ENCODE measurements at places on chromosomes 1 and 21.

GRCh38 chr1:14980621-14981218, 172.8 kb upstream of the TMEM51 start:
- no peak for DNase-seq

GRCh38 chr1:82901118-82901517, 1097.8 kb downstream of the TTLL7 start:
- no peak for DNase-seq

DNA sequence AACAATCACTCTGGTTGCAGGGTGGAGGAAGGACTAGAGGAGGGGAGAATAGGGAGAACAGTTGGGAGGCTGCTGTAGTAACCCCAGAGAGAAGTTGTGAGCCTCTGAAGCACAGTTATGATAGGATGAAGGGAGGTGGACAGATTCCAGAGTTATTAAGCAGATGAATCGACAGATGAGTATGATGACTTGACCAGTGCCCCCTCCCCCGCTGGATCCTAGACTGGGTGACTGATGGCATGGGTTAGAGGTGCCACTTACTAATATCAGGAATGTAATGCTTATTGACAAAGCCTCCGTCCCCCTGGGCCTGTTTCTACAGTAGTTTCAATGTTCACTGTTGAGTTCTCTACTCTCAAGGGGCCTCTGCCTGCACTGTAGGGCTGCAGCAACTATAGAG, 14.0 kb upstream of the TIPRL start:
- no peak for DNase-seq

GRCh38 chr1:13760340-13760739, 60.4 kb downstream of the PRDM2 start:
- no peak for DNase-seq

DNA sequence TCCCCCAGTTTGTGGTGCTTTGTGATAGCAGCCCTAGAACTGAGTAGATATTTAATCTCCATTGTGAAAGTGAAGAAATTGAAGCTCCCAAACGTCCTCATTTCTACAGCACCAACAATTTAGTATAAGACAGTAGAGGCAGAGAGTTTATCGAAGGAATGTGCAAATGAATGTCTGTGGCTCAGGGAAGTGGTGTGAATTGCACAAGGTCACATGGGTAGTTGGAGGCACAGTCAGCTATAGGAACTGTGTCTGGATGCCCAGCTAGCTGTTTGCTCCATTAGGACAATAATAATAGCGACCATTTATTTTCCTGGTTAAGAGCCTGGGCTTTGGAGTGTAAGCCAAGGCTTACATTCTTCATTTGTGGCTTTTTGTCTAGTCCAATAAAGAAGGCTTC, 144.4 kb upstream of the USP24 start:
- no peak for DNase-seq

GRCh38 chr1:76314730-76315129, 240.2 kb downstream of the ST6GALNAC3 start:
- DNase-seq: no peak

DNA sequence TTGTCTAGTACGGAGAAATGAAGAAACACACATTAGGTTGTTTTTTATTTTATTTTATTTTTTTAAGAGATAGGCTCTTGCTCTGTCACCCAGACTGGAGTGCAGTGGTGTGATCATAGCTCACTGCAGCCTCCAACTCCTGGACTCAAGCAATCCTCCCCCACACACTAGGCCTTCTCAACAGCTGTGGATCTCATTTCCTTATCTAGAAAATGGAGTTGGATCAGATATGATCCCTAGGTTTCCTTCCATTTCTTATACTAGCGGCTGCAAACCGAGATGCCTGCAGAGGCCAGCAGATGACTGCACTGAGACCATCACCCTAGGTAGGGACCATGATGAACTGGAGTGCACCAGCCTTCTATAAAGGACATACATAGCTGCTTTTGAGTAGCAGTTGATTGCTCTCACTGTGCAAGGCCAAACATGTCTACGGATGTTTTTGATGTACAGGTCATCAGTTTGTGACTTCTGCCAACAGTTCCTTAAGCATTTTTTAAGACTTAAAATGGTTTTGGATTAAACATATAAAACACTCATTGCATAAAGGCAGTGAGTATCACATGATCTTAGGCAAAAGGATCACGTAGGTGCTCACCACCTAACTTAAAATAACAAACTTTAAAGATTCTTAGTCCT, 11.4 kb upstream of the KLHL12 start:
- no peak for DNase-seq

DNA sequence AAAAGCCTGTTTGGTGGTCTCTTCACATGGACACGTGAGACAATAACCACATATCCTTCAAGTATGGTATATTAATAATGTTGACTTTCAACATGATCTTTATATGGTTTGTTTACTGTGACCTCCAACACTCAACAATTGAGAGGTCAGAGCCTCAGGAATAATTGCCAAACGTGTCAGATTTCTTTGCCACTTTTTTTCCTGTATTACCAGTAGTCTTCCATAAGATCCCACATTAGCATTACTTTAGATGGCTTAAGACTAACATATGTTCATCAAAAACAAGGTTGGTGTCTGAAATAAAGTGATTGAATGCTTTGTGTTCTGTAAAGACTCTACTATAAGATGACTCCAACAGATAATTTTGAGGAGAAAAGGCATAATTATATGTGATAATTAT, 118.7 kb upstream of the F3 start:
- DNase-seq: no peak

DNA sequence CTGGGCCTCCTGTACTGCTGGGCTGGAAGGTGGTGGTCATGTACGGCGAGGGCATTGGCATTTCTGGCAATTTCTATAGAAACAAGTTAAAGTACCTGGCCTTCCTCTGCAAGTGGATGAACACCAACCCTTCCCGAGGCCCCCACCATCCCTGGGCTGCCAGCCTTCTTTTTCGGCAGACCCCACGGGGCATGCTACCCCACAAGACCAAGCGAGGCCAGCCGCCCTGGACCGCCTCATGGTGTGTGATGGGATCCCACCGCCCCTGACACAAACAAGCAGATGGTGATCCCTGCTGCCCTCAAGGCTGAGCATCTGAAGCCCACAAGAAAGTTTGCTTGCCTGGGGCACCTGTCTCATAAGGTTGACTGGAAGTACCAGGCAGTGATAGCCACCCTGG, 76.0 kb downstream of the NFASC start:
- DNase-seq: no peak

- no peak for DNase-seq
Measured at GRCh38 chr1:182185136-182185535, 123.6 kb upstream of the ZNF648 start.

DNA sequence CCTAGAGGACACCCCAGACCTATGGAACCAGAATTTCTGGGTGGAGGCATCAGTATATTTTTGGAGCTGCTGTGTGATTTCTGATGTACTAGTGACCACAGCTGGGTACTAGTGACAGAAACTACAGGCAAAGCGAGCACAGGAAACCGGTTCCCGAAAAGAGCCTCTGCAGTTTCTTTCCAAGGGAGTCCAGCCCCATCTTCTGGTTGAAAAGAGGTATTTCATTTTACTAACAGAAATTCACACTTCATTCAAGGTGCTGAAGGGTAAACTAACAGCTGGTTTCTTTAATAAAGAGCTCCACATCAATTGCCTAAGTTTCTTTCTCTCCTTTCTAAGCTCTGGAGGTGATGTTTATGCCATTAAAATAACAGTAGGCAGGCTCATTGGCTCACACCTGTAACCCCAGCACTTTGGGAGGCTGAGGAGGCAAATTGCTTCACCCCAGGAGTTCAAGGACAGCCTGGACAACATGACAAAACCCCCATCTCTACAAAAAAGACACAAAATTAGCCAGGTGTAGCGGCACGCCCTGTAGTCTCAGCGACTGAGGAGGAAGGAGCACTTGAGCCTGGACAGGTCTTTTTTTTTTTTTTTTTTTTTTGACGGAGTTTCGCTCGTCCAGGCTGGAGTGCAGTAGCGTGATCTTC, 22.0 kb downstream of the THAP3 start:
- DNase-seq: no peak

DNA sequence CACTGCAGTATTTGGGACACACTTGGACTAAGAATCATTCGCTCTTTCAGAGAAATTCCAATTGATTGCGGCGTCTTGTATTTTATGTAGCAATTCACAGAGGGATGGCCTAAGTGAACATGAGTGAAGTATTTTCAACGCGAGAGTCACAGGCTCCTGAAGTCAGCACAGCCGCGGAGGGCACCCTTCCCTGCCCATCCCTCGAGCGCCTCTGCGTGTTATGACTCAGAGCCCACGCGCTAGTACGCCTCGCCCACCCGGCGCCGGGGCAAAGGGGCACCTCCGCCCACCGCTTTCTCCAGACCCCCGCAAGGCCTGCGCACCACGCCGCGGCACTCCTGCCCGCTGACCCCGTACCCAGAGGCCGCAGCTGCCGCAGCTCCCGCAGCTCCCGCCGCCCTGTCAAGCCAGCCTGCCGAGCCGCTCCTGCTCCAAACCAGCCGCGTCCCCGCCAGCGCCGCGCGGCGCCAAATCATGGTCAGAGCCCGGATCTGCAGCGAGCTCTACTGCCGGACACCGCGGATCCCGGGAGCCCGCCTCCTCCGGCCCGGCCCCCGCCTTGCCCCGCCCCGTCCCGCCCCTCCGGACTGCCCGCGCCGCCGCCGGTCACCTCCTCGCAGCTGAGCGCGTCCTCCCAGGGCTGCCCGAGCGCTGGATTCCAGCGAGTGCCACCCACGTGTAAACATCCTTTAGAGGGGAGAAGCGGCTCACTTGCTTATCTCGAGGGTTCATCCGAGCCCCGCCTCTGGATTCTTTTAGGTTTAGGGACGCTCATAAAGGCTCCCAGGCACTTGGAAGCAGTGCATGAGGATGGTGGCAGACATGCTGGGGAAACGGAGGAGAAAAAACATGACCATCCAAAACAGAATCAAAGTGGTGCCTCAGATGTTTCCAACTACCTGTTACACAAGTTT, at the start of gene GLRX2:
GLRX2 (minus strand) TSS at position 508 of the 914 bp plus-strand sequence; CDS start at position 476, 32 bp downstream.
- peak; percentile 28 for DNase-seq

DNA sequence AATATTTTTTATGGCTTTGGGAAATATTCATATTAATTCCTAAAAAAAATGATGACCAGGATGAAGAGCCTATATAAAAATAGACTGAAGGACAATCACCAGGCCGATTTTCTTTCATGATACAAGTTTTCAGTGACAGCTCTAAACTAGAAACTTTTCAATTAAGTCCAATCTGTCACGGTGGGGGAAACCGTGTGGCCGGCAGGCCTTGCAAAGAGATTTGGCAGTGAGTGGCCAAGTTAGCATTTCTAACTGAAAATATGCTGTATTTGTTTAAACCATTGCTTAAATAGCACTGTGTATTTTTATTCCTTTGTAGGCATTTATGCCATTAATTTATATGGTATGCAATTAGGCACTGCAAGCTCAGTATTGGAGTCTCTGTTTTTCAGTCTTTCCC, 294.5 kb upstream of the NRIP1 start:
- no peak for DNase-seq

DNA sequence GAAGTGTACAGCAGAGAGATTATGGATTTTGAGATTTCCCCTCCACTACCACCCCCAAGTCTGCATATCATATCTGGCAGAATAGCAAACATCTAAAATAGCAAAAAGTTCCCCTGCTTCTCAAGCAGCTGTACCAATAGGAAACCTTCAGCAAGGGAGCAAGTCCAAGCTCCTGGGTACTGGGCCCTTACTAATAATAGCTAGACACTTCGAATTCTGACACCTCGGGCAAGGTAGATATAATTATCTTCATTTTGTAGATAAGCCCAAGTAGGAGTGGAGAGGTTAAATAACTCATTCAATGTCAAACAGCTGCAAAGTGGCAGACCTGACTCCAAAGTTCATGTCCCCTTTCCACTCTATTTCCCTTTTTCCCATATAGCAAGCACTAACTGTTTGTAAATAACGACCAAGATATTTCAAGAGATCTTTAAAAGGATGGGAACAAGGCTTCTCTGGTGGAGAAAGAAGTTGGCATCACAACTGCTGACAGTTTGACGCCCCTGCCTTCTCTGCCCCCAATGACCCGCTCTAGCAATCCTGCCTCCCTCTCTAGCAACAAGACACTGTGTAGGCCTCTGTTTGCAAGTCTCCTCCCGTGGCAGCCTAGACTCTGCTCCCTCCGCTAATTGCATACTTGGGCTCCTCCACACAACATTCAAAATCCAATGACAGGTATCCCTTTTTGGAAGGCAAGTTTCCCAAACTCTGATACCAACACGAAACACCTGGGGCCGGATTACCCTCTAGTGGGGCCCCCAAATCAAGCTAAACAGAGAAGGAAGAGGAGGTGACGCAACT, 18.7 kb upstream of the ADAR start:
- DNase-seq: no peak

DNA sequence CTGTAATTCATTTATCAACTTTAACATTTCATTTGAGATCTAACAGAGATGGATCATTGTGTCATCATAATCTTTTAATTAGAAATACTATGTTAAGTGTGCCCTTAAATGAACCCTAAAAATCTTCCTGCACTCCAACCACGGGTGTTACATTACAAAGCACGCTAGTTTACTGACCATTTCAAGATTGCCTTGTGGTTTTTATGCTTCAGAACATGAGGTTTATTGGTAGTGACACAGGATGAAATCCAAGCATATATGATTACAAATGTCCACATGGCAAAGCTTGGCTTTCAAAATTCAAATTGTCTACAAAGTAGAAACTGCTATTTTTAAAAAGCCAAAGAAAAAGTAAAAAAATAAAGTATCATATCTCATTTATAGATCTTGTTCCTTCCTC, 190.4 kb upstream of the USP25 start:
- DNase-seq: no peak

- no peak for DNase-seq
Measured at GRCh38 chr1:172849653-172850052, 190.8 kb downstream of the FASLG start.

DNA sequence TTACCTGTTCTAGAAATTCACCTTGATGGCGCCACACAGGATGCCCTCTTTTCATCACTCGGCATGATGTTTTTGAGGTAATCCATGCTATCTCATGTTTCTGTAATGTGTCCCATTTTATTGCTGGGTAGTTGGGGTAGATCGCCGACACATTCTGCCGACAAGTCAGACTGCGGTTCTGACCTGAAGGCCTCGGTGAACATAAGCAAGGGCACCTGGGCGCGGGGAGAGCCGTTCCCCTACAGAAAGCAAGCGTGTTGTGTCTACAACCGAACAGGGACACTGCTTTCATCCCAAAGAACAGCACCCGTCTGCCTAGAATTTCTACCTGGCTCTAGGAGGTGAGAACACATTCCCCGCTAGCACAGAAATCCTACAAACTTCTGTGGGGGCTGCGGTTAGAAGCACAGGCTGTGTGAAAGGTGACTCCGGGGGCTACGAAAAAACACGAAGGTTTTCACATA, 149.2 kb downstream of the PPIAL4G start:
- DNase-seq: no peak

- no peak for DNase-seq
Measured at GRCh38 chr1:201295346-201295745, 12.0 kb downstream of the PKP1 start.

GRCh38 chr1:106984801-106985200, 71.7 kb upstream of the PRMT6 start:
- DNase-seq: no peak

DNA sequence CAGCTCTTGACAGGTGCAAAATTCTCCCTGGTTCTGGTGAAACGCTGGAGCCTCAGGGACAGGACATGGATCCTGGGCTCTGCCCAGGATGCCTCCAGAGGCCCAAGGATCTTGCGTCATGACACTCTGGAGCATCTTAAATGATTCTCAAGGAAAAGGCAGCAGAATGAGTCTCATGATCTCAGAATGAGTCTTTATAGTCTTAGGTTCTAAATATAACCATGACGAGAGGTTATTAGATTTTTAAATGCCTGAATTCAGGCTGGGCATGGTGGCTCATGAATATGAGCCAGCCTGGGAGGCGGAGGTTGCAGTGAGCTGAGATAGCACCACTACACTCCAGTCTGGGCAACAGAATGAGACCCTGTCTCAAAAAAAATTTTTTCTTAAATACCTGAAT, 55.5 kb downstream of the ECE1 start:
- DNase-seq: no peak

Measured in stimulated activated CD4-positive, alpha-beta T cell treated with anti-CD3 and anti-CD28 coated beads, Interleukin-12 subunit alpha, Interleukin-12 subunit beta, amount 100 ng/mL, for 48 hours (primary cell).